ENCODE measurements at places on chromosomes 5 and 9.

DNA sequence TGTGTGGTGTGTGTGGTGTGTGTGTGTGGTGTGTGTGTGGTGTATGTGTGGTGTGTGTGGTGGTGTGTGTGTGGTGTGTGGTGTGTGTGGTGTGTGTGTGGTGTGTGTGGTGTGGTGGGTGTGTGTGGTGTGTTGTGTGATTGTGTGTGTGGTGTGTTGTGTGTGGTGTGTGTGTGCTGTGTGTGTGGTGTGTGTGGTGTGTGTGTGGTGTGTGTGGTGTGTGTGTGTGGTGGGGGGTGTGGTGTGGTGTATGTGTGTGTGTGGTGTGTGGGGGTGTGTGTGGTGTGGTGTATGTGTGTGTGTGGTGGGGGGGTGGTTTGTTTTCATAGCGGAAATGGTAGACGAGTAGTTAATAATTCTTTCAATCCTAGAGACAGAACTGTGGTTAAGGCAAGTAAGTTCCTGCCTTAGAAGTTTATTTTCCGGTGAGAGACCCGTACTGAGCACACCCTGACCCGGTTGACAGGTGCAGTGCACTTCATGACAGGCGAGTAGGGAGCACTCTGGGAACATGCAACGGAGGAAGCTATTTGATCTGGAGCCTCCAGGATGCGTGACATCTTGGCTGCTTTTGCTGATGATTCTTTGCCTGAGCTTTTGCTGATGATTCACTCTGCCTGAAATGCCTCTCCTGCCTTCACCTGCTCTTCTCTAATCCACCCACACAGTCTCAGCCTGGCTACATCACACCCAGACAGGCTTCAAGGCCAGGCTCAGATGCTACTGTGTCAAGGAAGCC lies 21.7 kb upstream of the FAT2 start:
- peak; percentile 32 for DNase-seq

DNA sequence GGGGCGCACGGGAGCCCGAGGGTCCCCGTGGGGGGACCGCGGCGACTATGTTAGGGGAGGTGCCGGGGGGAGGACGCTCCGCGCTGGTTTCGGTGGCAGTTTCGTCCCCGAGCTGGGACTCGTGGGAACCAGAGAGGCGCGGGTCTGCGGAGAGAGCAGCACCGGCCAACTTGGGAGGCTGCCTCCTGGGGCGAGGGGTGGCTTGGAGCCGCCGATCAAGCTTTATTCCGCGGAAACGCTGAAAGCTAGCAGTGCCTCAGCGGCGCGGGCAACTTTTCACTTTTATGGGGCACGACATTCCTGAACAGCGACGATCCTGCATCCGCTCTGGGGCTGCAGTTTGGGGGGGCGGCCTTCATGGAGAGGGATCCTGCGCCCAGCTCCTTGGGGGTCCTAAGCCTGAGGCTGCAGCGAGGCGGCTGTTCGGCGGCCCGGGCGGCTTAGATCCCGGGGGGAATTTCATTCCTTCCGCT lies 369 bp downstream of the OCLN start:
- DNase-seq, result peak; percentile 11

DNA sequence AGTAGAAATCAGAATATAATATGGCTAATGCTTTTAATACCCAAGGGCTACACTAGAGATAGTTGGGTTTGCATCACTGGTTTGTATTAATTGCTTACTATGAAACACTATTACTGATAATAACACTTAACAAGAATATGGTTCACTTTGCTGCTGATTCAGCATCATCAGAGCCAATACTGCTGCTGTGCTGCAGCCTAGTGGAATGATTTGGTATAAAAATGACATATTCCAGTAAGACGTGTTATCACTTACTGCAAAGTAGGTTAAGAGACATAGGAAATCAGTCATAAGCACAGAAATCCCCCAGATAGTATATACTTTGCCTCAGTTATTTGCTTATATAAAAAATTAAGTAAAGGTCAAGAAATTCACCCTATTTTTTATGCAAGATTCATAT lies 2.8 kb downstream of the CDH10 start:
- DNase-seq, result no peak

DNA sequence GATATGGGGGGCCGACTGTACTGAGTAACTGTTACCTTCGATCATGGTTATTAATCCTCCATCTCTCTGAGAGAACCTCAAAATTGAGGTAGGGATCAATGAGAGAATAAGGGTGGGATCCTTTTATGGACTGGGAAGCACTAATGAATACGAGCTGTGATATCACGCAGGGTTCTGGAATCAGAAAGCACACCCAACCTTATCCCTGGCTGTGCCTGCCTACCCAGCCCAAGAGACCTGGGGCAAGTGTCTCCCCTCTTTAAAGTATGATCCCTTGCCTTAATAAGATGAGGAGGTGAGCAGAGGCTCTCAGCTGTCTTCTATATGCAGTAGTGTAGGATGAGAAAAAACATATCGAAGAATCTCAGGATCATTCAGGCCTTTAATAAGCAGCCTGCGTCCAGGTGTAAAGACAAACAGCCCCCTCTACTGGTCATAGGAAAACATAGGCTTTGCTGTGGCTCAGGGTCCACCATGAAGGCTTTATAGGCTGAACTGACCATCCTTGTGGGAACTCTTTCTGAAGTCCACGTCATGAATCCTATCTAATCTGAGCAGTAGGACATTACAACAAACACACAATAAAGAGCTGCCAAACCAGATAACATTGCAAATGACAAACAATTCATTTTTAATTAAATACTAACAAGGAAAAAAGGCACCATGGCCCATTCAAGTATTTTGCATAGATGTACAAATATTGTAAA lies 16.8 kb downstream of the NIPAL4 start:
- peak; percentile 19 for DNase-seq

DNA sequence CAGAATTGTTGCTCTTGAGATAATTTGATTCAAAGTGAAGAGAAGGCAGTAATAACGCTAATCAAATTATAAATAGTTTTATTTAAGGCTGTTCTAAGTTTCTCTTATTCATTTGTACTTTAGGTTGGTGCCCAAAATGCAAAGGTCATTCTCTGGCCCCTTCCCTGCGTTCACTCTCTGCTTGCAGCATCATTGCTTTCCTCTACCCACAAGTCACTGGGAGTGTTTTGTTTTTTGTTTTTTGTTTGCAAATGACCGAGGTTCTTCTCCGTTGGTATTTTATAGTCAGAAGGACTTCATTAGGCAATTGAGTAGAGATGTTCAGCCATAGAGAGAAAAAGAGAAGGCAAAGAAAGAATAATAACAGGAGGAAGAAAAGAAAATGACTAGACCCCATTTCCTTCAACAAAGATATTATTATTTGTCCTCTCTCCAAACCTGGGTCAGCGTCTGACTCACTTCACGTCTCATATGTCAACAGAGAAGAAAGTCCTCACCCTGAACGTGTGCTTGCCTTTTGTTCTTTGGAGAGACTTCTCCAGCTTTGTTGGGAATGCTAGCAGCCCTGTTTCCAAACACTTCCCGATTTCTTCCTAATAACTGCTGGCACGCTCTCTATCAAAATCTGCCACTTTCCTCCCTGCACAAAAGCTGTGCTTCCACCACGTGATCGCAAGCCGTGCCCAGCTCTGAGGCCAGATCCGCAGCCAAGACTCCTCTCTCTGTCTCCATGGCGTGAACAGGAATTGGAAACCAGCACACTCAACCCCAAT lies 119.8 kb downstream of the EBF1 start:
- no peak for DNase-seq

- no peak for DNase-seq
Observed at GRCh38 chr9:80932947-80933780, 756.2 kb downstream of the TLE1 start.

- DNase-seq, result no peak
Observed at GRCh38 chr9:119967867-119968535, 598.8 kb upstream of the BRINP1 start.

- no peak for DNase-seq
Observed at GRCh38 chr9:2634818-2635217, 13.2 kb downstream of the VLDLR start.

DNA sequence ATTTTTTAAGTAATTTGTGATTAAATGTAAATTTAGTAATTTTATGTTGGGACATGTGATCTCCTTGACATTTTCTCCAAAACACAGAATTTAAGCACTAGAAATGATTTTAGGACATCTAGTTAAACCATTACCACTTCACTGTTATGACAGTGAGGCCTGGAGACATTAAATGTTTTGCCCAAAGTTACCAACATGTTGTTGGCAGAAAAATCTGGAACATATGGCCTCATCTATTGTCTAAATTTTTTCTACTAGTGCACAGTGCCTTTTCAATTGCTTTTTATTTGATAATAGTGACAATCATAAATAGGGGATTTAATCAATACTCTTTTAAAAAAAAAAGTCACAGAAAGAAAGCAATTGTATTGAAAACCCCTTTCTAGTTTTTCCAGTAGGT lies 45.6 kb downstream of the PIK3R1 start:
- DNase-seq, result no peak

DNA sequence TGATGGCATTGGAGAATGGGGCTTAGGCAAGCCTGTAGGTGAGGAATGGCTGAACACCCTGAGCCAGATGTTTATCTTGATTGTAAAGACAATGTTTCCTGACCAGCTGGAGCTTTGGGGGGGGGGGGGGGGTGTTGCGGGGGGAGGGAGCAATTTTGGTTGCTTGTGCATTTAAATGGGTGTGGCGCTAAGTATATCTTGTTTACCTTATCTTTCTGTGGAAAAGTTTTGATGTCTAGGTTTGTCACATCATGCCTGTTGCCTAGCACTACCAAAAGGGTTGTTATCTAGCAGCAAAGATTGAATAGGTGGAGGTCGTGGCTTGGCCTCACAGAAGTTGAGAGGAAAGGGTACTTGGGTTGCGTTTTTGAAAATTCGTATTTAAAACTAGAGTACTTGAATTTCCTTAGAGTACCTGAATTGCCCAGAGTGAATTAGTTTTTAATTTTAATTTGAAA lies 1.3 kb downstream of the SMAD5 start:
- no peak for DNase-seq

GRCh38 chr5:124519396-124519795 lies 227.0 kb downstream of the ZNF608 start:
- DNase-seq, result no peak

DNA sequence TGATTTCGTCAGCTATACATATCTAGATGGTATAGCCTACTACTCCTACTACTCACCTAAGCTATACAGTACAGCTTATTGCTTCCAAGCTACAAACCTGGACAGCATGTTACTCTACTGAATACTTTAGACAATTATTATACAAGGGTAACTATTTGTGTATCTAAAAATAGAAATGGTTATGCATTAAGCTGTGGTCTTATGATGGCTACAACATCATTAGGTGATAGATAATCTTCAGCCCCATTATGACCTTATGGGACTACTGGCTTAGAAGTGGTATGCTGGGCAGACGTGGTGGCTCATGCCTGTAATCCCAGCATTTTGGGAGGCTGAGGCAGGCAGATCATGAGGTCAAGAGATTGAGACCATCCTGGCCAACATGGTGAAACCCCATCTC lies 40.2 kb downstream of the CERT1 start:
- no peak for DNase-seq

GRCh38 chr9:27371382-27371781 lies 74.4 kb upstream of the EQTN start:
- no peak for DNase-seq

GRCh38 chr5:16810208-16810854 lies 125.8 kb downstream of the MYO10 start:
- DNase-seq, result no peak

GRCh38 chr9:93698140-93698908 lies 121.9 kb downstream of the PHF2 start:
- DNase-seq, result no peak

- no peak for DNase-seq
Observed at GRCh38 chr9:128933731-128934130, 12.9 kb downstream of the PHYHD1 start.

- DNase-seq, result no peak
Observed at GRCh38 chr5:111280282-111280951, 56.2 kb downstream of the CAMK4 start.

GRCh38 chr5:84725946-84726570 lies 341.4 kb upstream of the EDIL3 start:
- no peak for DNase-seq

GRCh38 chr9:4541281-4541680 lies 51.0 kb downstream of the SLC1A1 start:
- DNase-seq, result no peak

DNA sequence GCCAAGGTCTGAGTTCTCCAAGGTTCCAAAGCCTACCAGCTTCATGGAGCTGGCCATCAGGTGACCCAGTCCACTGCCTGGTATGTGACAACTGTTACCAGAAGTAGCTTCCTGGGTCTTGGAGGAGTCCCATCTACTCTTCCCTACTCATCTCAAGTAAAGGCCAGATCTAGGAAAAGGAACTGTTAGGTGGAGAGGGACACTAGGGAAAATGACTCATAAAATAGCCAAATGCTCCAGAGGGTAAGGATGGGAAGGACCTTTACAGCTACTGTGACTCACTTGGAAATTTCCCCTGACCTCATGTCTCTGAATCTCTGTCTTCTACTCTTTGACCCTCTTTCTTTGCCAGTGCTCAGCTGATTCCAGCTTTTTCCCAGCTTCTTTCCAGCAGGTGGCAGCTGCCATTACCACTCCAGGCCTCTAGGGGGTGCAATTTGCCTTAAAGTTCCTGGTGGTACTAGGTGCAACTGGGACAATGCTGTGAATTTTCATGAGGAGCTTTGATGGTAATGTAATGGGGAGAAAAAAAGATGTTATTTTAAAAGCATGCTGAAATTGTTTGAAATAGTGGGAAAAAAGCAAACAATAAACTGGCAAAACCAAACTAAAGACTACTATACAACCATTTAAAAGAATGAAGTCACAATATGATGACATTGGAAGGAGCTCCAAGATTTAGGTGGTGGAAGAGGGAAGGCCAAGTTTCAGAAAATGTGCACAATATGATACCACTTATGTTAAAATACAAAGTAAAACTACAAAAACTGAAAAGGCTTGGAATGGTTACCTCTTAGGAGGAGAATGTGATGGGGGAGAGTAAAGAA lies 27.1 kb upstream of the MYORG start:
- DNase-seq, result peak; percentile 66

DNA sequence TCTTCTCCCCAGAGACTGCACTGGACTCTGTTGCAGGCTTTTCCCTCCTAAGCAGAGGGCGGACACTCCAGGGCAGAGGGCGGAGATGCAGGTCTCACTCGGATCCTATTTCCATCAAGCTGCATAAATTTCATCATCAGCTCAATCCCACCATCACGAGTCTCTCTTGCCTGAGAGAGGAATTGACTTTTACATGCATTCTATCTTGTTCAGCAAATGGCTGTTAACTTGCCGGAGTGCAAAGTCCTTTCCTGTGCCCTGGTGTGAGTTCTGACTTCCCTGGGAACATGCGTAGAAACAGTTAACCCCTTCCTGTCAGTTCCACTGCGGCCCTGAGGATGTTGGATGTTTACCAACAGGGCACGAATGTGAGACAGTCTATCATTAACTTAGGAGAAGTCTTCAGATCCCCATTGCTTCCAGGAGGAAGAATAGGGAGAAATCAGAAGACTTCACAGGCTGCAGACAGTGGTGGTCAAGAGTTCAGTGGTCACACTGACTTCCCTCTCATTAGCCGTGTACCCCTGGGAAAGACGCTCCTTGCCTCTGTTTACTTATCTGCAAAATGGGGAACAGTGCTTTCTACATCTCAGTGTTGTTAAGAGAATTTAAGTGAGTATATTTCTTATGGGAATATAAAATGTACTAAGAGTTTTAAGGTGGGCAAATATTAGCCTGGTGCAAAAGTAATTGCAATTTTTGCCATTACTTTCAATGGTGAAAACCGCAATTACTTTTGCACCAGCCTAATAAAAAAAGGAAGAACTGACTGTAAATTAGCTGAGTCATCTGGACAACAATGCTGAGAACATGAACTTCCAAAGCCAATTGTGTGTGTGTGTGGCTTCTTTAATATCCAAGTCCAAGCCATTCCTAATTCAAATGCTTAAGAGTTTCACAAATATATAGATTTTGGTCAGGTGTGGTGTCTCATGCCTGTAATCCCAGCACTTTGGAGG lies 248.0 kb downstream of the DRD1 start:
- DNase-seq, result no peak

GRCh38 chr5:167513381-167513780 lies 778.1 kb upstream of the WWC1 start:
- DNase-seq, result no peak

Measured in stimulated activated naive CD8-positive, alpha-beta T cell treated with anti-CD3 and anti-CD28 coated beads, Interleukin-15, Interleukin-2, amounts not matched to agents 100 U/mL and 50 U/mL, for 24 hours (primary cell).